Anterior cingulate cortex (tissue), 58 donors: ENCODE measurements at places on chromosomes 11 and 22.
A peak's percentile ranks its signal among the peaks of the same experiment; 100 is the strongest.

GRCh38 chr11:114131461-114131864 lies 72.0 kb downstream of the ZBTB16 start:
- DNase-seq = no peak

- DNase-seq = no peak
These were observed 102.0 kb downstream of the VPREB1 start for GRCh38 chr22:22346401-22347107.

GRCh38 chr11:78652843-78653239 lies 78.2 kb upstream of the NARS2 start:
- DNase-seq = no peak

DNA sequence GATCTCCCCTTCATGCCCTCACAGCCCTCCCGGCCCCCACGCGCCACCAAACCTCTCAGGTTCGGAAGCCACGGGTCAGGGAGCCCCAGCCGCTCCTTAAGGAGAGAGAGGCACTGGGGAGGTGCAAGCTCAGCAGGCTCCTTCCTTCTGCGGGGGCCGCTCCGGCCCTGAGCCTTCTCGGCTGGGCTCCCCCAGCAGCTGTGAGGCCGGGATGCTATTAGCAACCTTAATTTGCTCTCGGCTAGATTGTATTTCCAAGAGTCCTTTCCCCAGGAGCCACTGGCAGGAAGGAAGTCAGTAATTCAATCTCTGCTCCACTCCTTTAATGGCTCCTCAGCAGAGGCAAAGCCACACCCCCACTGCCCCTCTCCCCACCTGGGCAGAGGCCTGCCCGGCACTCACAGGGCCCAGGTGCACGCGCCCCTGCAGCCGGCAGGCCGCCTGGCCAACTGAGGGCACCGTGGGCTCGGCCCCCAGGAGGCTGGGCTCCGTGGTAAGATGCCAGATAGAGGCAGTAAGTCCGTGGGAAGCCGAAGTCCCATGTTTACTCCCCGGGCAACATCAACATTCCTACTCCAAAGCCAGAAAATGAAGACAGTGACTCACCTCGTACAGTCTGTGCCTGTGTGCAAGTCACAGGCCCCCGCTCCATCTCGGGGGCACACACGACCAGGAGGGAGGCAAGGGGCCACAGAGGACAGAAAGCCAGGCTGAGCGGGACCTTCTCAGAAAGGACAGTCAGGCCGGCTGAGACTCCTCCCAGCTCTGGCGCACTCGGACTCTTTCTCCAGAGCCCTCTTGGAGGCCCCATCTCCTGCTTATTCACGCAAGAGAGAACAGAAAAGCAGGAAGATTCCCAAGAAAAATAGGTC lies 5.2 kb downstream of the IGSF9B start:
- DNase-seq = no peak

- DNase-seq = no peak
These were observed 163.3 kb upstream of the CCDC90B start for GRCh38 chr11:83449338-83449913.

- DNase-seq = no peak
These were observed 21.5 kb downstream of the C11orf58 start for GRCh38 chr11:16759857-16760508.

DNA sequence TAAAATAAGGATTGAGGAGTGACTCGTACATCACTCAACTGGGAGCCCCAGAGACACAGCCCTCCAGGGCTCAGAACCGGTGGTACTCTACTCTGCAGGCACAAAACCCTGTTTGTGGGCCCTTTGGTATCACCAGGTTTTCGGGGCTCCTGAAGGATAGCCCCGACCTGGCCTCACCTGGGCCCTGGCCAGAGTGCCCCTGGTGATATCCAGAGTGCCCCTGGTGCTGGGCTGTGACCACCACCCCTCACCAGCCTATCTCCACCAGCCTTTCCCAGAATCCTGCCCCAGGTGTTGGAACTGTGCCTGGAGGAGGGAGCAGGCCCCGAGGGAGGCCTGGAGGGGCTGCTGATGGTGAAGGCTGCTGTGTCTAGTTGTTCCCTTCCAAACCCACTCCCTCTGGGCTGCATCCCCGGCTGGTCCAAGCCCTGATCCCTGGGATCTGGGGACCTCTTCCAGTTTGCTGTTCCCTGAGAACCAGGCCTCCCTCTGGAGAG lies 2.2 kb upstream of the GGT5 start:
- no peak for DNase-seq

DNA sequence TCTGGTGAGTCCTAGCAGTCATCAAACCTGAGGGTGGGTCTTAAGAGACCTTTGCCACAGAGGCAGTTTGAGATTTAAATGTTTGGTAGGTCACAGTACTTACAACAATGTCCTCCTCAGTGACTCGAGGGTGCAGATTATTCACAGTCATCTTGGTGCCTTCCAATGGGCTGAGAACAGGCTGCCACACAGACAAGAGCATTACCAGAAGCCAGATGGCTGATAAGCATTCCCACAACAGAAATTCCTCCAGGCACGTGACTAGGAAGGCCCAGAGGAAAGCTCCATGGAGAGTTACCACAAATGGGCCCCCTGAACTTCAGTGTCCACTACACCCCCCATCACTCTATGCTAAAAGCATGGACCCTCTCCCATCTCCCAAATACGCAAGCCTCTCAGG lies 19.2 kb downstream of the POLDIP3 start:
- DNase-seq = no peak

GRCh38 chr11:126871792-126872191 lies 128.8 kb downstream of the KIRREL3 start:
- DNase-seq = no peak

DNA sequence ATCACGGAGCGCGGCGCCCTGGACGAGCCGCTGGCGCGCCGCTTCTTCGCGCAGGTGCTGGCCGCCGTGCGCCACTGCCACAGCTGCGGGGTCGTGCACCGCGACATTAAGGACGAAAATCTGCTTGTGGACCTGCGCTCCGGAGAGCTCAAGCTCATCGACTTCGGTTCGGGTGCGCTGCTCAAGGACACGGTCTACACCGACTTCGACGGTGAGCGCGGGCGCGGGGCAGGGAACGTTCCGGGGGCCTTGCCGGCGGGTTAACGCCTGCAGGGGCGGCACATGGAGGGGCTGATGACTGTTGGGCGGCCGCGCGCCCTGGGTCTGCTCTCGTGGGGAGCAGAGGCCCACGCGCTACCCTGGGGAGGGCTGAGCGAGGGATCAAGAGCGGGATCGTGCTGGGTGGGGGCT lies 1.0 kb downstream of the PIM3 start:
- DNase-seq = no peak

DNA sequence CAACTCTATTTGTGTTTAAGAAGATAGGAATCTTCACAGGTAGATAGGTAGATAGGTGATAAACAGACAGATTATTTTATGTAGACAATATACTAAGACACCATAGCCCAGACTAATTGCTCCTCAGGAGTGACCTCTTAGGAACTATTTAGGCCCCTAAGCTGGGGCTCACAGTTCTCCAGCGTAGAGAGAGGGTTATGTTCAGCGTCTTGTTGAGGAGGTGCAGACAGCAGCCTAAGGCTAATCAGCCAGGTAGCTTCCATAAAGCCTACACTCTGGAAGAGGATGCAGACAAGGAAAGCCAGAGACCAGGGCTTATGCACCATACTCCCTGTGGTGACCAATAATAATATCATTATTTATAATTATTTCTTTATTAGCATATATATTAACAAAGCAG lies 705.2 kb downstream of the LRRC4C start:
- no peak for DNase-seq

DNA sequence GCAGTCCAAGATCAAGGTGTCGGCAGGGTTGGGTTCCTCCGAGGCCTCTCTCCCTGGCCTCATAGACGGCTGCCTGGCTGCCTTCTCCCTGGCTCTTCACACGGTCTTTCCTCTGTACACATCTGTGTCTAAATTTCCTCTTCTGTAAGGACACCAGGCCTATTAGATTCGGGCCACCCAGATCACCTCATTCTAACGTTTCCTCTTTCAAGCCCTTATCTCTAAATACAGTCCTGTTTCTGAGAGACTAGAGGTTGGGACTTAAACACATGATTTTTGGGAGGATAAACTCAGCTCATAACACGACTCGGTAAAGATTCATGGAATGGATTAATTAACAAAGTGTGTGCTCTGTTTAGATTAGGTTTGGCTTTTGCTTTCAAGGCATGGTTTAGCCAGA lies 136.0 kb upstream of the SORL1-AS1 start:
- DNase-seq = no peak

GRCh38 chr11:19368726-19369375 lies 128.1 kb upstream of the E2F8 start:
- no peak for DNase-seq

DNA sequence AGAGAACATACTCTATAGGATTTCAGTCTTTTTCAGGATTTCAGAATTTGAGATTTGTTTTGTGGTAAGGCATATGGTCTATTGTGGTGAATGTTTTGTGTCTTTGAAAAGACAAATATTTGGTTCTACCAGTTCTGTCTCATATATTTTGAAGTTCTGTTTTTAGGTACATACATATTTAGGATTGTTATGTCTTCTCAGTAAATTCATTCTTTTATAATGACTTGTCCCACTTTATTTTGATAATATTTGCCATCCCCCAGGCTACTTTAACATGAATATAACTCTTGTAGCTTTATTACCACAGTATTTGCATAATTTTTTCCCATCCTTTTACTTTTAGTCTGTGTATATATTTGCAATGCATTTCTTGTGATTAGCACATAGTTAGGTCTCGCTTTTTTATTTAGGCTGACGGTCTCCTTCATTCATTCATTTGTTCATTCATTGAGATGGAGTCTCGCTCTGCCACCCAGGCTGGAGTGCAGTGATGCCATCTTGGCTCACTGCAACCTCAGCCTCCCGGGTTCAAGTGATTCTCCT lies 32.1 kb downstream of the MTMR3 start:
- no peak for DNase-seq

GRCh38 chr11:24635588-24636290 lies 138.9 kb downstream of the LUZP2 start:
- DNase-seq = no peak

- DNase-seq = no peak
These were observed 306.7 kb downstream of the SOX6 start for GRCh38 chr11:16049611-16050010.

- DNase-seq = no peak
These were observed 10.4 kb upstream of the TIMP3 start for GRCh38 chr22:32791056-32791455.

DNA sequence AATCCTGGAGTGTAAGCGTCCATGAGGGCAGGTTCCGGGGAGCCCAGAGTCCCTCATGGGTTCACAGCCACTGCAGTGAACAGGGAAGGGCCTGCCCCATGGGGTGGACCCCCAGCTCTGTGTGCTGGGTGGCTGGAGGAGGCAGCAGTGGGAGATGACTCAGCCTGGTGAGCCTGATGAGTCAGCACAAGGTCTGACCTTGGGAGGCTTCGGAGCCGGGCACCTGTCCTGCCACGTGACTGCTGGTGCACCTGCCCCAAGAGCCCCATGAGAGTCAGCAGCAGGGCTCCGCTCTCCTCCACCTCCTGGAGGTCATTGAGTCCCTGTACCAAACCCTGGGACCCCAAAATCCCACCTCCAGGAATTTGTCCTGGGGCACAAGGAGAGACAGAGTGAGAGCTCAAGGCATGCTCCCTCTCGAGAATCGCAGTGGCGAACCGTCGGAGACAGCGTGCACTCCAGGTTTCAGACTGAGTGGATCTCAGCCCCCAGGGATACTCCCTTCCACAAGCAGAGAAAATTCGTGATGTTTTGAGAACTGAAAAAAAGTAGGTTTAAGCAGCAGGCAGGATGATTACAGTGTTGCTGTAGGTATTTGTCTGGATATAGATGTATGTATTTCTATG lies 1221.7 kb downstream of the BRD1 start:
- no peak for DNase-seq

- no peak for DNase-seq
These were observed 23.6 kb upstream of the MYRF start for GRCh38 chr11:61728940-61729219.

GRCh38 chr22:32828150-32828549 lies 26.6 kb downstream of the TIMP3 start:
- no peak for DNase-seq

DNA sequence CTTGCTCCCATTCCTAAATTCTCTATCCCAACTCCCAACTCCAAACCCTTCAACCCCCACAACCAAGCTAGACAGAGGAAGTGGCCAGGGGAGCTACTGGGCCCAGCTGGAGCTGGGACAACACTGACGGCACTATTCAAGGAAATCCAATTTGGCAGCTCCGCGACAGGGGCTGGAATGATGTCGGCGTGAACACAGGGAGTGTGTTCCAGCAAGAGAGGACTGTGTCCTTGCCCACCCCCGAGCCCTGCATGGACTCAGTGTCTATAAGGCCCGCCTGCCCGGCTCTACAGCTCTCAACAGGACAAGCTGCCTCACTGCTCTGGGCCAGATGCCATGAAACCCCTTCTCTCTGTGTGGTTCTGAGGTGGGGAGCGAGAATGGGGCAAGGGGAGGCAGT lies 11.3 kb downstream of the PCSK7 start:
- peak; percentile 25 for DNase-seq

DNA sequence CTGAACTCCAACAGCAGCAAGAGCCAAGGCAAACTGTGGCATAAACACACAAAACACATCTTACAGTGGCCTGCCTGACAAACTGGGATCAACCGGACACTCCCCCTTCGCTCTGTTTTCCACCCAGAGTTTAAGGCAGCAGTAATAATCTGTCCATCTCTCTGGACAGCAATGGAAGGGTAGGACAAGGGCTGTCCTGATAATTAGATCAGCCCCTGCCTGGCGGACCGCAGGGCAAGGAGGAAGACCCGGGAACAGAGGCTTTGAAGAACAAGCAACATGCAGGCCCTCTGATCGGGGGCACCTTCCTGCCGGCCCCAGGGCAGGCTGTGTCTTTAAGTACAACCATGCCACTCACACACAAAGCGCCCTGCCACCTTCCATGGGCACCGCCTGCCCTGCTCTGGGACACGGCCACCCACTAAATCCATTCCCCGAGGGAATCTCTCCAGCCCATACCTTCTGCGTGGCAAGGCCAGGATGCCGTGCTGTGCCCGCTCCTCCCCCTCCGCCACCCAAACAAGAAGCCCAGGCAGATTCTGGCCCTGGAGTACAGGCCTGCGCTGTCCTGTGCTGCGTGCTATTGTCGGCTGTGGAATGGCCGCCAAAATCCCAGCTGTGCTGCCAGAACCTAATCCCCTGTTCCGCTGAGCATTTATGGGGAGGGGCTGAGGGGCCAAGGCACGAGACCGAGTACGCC lies 38.8 kb downstream of the NUMA1 start:
- peak; percentile 77 for DNase-seq

GRCh38 chr22:45422237-45422983 lies 8.9 kb downstream of the RIBC2 start:
- DNase-seq = no peak

- peak; percentile 12 for DNase-seq
These were observed 2.9 kb upstream of the SERPINH1 start for GRCh38 chr11:75558939-75559843.

- no peak for DNase-seq
These were observed 98.2 kb upstream of the IGLL5 start for GRCh38 chr22:22789233-22789921.

DNA sequence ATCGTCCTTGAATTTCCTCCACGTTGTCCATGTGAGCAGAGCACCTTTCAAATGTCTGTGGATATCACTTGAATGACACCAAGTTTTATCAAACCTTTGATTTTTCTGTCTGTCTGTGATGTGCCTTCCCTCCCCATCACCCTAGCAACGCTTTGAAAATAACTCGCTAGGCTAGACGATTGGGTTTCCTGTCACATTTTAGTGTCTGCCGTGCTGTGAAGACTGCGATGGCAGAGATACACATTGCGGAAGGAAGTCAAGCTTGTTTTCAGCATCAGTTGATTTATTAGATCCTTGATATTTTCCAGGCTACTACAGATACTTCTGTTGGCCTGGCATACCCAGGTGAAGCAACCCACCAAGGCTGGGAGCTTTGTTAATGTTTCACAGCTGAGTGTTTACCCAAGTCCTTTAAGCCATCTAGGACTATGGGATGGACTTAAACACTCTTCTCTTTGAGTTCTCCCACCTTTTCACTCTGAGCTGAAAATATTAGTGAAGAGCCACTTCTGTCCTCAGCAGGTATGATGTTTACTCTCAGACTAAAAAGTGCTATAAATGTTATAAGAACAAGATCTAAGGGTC lies 93.6 kb upstream of the CD44 start:
- no peak for DNase-seq
